Cortex of kidney (tissue), 1 donor: ENCODE measurements at places on chromosomes 16 and 17.

DNA sequence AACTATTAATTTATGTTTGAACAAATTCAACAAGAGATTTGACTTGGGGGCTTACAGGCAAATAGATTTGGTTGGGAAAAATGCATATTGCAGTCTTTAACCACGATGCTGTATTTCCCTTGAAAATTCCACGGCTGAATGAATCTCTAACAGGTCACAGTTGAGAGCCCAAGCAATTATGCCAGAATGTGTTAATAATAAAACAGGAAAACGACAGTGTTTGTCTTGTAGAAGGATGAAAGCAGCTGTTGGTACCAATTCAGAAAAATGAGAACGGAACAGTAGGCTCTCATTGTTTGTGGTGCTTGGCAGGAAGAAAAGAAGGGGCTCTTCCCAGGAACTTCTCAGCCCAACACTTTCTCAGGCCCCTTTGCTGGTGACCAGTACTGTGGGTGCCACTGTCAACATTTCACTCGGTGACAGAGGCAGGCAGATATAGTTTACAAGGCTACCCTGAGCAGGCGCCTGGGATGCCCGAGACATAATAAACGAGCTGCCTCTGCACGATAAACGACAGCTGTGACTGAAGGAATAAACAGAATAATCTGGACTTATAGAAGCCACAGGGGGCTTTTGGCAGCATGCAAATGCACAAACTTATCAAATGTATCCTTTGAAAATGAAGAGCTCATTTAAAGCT lies 387.1 kb downstream of the HS3ST4 start:
- DNase-seq, result no peak

- no peak for DNase-seq
These were observed 354.1 kb downstream of the SEC14L1 start for GRCh38 chr17:77494664-77495435.

- DNase-seq, result no peak
These were observed 1.5 kb upstream of the TTYH2 start for GRCh38 chr17:74211912-74212208.

GRCh38 chr17:62888148-62888547 lies 77.9 kb upstream of the TANC2 start:
- DNase-seq, result no peak

DNA sequence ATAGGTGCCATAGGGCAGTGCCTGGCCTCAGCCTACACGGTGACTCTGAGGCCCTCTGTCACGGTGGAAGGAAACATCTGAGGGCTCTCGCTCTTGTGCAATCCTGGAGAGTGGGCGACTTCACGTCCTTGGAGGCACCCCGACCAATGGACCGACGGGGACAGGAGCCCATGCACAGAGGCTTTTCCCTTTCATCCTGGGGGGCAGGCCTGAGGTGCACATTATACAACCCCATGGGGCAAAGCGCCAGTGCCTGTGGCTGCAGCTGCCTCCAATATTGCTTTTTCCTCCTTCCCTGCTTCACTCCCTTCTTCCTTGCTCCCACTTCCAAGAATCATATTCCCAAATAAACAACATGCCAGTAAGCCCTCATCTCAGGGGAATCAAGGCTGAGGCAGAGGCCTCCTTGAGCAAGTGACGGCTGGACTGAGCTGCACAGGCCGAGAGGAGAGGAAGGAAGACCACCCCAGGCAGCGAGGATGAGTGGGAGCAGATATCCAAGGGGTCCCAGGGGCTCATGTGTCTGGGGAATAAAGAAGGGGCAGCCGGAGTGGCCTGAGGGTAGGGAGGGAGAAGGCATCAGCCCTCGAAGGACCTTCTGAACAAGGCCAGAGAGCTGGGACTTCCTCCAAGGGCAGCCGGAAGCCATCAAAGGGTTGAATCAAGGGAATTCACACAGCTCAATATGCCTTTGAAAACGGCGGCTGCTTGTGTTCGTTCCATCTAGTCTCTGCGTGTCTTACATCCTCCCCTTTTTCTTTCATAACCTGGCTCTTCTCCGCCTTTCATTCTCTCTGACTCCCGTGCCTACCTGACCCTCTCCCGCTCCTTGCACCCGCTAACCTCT lies 42.6 kb upstream of the RPL38 start:
- DNase-seq, result no peak

GRCh38 chr17:78240839-78241238 lies 9.4 kb downstream of the TMEM235 start:
- no peak for DNase-seq

DNA sequence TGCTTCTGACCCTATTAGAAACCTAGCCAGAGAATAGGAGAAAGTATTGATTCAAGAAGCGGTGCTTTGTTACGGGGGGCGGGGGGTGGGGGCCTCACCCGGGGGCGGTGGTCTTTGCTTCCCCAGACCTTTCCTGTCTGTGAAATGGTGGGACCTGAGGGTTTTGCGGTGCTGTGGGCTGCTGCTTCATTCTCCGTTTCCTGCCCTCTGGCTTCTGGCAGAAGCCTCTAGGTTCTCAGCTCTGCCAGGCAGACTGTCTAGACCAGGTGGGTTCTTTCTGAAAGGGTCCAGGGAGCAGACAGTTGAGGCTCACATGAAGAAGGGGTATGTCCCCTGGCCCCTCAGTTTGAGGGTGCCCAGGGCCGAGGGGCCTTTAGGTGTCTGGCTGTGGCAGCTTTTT lies 14.0 kb downstream of the GSE1 start:
- DNase-seq, result no peak

GRCh38 chr17:17109907-17110306 lies 67.7 kb downstream of the MPRIP start:
- no peak for DNase-seq

GRCh38 chr16:20782470-20782869 lies 18.7 kb downstream of the ACSM3 start:
- DNase-seq, result no peak

GRCh38 chr16:8848939-8849391 lies 19.8 kb downstream of the CARHSP1 start:
- DNase-seq, result no peak

GRCh38 chr17:64441772-64442540 lies 7.0 kb upstream of the MILR1 start:
- DNase-seq, result no peak

DNA sequence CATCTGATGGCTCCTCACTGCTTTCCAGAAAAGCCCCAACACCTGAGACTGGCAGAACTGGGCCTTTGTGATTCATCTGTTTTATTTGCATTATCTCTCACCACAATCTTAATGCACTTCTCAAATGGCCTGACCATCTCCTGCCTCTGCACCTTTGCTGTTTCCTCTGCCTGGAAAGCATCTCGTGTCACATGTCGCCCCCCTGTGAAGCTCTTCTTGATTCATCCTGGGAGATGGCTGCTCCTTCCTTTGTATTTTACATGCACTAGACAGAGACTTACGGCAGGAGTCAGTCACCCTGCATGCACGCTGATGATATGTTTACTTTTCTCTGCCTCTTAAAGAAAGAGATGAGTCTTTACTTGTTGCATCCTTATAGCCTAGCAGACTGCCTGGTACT lies 30.0 kb downstream of the HNF1B start:
- no peak for DNase-seq

DNA sequence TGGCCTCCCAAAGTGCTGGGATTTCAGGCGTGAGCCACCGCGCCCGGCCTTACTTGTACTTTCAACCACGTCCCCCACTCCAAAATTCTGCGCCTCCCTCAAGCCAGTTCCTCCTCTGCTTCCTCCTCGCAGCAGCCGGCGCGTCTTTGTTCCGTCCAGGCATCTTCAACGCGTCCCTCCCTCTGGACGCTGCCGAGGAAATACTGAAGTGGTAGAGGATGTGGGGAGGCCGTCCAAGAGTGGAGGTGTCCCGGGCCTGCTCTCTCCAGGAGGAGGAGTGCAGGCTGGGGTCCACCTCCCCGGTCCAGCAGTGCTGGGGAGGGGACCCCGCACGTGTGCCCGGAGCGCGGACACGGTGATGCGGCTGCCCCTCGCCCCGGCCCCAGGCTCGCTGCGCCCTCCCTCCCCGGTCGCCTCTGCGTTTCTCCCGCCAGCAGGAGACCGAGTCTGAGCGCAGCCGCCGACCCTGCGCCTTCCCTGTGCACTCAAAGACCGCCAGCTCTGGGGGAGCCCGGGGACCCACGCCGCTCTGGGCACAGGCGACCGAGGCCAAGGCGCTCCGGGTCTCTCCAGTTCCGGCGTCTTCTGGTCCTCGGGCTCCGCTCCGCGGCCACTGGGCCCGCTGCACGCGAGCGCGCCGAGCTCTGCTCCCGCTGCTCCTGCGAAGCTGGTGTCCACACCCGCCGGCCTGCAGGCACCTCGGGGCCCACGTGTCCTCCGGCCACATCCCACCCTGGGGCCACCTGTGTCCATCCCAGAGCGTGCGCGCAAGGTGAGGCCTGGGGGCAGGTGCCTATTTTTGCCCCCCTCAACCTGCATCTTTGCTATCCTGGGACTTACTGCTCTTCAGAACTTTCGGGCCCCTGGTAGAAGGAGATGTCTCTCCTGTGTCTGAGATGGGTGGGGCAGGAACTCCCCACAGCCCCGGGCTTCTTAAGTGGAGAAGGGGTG lies 31.7 kb downstream of the OSBPL7 start:
- DNase-seq, result no peak

DNA sequence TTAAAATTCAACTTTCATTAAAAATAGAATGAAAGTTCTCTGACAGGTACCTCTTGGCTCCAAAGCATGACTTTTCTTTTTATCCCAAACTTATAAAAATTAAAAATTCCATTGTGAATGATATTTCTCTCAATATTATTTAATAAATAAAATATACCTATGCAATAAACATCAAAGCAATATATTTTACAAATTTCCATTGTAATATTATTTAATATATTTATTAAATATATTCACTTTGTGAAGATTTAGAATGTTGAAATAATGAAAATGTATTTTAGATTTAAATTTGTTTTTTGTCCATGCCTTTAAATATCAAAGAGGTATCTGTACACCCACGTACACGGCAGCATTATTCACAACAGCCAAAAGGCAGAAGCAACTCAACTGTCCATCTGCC lies 147.8 kb downstream of the CEP112 start:
- DNase-seq, result no peak

- no peak for DNase-seq
These were observed at the start of gene MARCHF10 for GRCh38 chr17:62807812-62808575. TSS of gene MARCHF10 (minus strand) at chr17:62808314. CDS start at chr17:62801735, 6,579 bp downstream.

- DNase-seq, result no peak
These were observed 547 bp downstream of the PLCD3 start for GRCh38 chr17:45131616-45132319.

DNA sequence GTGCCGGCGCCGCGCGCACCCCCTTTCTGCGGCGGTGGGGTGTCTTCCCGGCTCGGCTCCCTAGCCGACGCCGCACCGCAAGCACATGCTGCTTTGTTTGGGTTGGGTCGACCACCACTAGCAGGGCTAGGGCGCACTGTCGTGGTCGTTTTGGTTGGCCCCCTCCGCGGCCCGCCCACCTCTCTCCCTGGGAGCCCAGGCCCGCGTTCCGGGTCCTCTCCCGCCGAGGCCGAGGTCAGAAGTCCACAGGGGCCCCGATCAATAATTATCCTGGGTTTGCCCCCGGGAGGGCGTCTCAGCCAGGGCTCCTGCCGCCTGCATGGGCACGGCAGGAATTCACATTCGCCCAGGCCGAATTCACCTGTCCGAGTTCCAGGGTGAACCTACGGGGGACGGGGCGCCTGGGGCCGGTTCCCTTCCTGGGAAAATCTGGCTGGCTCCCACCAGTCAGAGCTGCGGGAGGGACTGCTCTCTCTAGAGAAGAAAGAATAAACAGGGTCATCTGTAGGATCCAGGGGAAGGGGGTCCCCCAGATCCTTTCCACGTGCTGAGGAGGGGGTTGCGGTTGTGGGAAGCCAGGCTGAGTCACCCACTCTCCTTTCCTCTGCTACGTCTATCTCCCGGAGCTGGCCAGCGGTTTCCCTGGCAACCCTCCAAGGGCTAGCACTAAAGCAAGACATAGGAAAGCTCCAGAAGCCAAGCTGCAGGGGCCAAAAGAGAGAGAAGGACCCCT lies 584 bp upstream of the STAT5B start:
- no peak for DNase-seq

DNA sequence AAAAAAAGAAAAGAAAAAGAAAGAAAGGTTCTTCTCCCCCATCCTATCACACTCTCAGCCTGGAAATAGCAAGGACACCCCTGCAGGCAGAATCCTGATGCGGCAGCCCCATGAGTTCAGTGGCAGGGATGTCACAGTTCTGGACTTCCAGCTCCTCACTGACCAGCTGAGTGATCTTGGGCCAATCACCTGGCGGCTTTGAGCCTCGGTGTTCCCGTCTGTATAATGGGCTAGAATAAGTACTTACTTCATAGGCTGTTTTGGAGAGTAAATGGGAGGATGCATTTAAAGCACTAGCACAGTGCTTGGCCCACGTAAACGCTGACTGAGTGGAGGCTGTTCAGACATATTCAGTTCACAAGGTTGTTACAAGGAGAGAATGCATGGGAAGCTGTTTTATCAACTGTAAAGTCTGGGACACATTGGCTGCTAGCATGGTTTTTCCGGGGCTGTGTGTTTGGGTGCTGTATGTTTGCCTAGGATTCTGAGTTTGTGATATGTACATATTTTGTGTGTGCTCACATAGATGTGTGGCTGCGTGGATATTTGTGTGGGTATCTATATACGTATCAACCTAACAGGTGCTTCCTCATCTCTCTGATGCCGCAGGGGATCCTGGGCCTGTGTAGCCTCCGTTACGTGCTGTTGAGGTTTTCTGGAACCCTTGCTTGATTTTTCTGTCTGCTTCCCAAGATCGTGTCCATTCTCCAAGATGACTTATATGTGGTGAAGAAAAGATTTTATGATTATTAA lies 3.4 kb downstream of the BHLHA9 start:
- DNase-seq, result no peak

DNA sequence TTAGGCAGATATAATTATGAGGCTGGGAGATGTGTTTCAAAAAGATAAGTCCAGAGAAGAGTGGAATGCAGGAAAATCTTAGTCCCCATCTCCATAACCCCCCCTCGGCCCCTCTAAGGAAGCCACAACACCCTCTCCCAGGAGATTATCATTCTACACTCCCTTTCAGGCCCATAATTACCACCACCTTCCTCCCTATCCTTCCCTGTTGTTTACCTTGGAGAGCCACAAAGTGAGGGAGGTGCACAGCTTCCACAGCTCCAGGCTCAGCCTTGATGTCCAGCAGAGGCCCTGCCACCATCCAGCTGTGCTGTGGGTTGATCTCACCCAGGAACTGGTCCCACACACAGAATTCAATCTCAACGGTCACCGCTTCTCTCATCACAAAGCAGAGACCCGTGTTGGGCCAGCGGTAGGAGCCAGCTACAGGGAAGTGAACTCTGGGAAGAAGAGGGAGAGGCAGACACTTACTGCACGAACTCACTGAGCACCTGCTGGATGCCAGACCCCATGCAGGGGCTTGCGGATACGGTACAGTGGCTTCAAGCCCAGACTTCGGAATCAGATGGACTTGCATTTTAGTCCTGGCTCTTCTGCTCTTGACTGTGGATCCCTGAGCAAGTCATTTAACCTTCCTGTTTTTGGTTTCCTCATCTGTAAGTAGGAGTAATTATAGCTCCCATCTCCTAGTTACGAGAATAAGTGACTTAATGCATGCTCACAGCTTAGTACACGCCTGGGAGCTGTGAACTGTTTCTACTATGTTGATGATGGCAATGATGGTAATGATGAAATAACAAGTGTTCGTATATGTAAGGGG lies 44.1 kb downstream of the MIS12 start:
- DNase-seq, result no peak

- DNase-seq, result no peak
These were observed 76.9 kb downstream of the CYB561 start for GRCh38 chr17:63369233-63369632.
